Daoy (cell line): ENCODE measurements at places on chromosomes 7 and 10.

DNA sequence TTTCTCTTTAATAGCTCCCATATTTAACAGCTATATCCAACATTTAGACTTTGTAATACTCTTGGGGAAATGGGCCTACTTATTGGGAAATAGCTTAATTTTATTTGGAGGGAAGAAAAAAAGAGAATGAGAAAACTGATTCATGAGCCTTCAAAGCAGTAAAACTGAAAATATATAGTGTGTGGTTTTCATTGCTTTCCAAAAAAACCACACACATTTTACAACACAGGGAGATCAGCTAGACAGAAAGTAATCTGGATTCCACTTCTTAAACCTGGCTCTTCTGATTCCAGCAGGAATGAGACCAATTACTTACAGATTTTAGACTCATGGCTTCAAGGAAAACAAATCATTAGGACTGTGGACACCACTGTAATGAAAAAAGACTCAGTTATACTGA lies 48.7 kb downstream of the CH25H start:
- peak; percentile 41 for DNase-seq

GRCh38 chr10:30467651-30468338 lies 33.8 kb downstream of the MAP3K8 start:
- no peak for DNase-seq

DNA sequence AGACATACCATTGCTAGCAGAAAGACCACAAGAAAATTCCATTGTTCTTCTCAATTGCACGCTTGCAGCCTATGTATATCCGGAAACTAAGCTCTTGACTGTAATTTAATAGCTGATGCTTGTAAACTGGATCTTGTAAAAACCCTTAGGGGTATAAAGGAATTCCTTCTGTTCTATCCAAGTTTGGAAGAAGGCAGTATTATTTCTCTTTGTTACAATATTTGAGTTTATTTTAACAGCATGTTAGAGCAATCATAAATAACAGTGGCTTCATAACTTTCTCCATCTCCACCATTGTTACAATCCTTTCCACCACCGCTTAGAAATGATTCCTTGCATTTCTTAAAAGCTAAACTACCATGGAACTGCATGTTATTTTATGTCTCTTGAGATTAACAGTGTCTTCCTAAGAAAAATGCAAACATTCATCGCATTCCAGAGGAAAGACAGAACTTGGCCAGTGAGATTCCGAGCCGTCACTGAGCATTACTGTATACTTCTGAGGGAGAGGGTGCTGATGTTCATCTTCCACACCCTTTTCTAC lies 92.5 kb downstream of the TRIL start:
- no peak for DNase-seq

- DNase-seq: peak; percentile 63
These were observed 132.2 kb downstream of the BBS9 start for GRCh38 chr7:33261585-33261984.

DNA sequence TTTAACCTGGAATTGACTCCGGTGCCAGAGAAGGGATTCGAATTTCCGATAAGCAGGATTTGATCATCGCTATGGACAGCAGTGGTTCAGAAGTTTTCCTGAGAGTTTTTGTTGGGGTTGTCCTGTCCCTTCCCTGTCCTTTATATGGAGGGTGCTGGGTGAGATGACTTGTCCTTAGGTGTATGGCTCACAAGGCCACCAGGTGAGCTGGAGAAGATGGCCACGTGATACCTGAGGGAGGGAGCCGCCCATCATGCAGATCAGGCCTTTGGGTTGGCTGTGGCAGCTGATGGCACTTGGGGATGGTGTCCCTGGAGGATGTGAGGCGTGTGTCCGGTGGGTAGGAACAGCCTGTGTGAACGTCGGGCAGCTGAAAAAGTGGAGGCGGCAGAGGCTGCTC lies 187.7 kb downstream of the PTPN20 start:
- no peak for DNase-seq

DNA sequence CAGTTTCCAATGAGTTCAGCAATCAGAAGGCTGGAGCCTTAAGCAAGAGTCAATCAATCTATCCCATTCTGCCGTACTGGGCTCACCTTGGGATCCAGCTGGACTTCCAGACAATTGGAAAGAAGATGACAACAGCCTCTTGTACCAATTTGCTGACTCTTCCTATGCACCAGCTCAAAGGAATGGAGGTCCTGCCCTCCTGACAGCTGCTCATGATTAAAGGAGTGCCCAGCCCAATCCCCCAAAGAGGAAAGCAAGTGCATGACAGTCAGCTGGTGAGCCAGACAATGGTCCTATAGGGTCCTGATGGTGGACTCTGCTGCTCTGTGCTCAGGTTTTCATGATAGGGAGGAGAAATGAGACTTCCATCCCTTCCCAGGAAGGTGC lies 25.1 kb downstream of the VSTM4 start:
- DNase-seq: no peak

- DNase-seq: no peak
These were observed 428.2 kb downstream of the PARD3 start for GRCh38 chr10:34386921-34387320.

GRCh38 chr7:18995811-18996426 lies 121.5 kb downstream of the TWIST1 start:
- DNase-seq: no peak

- DNase-seq: no peak
These were observed 38.0 kb downstream of the MDFIC start for GRCh38 chr7:114959931-114960330.

- DNase-seq: no peak
These were observed 2.8 kb downstream of the RBM17 start for GRCh38 chr10:6091630-6092029.

DNA sequence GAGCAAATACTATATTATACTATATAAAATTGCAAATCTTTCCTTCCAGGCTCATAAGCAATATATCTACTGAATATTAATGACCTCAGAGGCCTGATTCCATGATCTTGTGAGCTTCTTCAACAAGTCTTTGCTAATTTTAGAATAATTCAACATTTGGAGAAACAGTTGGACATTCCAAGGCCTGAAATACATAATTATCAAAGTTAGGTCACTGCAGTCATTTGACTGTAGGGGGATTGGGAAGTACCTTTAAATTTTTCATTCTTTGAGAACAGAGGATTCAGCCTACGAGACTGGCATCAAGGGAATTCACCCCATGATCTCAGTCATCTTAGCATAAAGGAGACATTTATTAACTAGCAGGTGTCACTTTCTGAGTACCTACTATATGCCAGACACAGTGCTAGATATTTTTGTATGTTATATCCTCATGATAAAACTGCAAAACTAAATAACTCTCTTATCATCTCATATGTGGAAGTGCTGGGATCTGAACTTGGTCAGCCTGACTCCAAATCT lies 85.4 kb downstream of the DOCK4 start:
- DNase-seq: no peak

DNA sequence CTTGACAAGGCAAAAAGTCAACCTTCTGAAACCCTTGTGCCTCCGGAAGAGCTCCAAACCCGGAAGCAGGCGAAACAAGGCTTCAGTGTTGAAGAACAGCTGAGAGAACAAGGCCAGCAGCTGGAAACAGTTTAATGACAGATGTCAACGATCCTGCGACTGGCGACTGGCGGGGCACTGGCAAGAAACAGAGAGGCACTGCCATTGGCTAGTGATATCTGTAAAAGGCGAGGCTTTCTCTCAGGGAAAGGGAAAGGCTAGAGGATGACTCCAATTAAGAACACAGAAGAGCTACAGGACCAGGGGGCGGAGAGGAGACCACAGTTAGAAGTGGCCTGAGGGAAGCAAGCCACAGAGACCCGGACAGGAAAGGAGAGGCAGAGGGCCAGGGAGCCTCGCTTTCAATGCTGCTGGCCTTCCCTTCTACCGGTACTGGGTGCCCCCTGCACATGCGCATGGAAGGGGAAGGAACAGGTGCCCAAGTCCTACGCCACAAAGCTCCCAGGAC lies 19.4 kb downstream of the ITGB1 start:
- no peak for DNase-seq

DNA sequence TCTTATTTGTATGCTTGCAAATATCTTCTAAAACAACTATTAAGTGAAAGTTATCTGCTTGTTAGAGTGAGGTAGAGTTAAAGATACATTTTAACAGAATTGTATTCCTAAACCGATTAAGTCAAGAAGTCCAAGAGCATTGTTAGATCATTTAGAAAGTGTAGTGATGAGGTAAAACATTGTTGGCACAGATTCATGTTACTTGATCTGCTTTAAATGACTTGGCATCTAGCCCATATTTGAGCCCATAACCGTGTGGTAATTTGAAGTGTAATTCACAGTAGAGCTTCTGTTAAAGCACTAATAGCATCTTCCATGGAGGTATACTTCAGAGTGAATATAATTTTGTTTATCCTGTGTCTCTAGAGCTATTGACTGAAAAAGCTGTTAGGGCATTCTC lies 62.1 kb downstream of the PTEN start:
- DNase-seq: peak; percentile 10

DNA sequence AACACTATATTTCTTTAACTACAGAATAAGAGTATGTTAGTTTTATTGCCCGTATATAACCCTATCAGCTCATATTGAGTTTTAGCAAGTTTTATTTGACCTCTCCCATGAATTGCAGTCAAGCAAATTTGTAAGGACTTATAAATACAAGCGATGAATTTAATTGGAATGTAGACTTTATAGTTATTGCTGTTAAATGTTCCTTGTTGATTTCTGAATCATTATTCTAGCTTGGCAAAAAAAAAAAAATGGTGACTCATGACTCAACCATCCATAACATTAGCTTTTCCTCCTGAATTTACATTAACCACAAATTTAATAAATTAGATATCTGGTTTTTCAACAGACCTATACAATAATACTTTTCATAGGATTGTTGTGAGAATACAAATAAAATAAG lies 334.0 kb upstream of the LRRTM3 start:
- no peak for DNase-seq

GRCh38 chr10:117955176-117955575 lies 91.6 kb downstream of the RAB11FIP2 start:
- no peak for DNase-seq

- no peak for DNase-seq
These were observed 89.6 kb upstream of the ITGB1 start for GRCh38 chr10:33047655-33048054.

- DNase-seq: no peak
These were observed 231.7 kb upstream of the CNTNAP2 start for GRCh38 chr7:145884716-145885514.

GRCh38 chr10:47042199-47042473 lies 130.9 kb downstream of the PTPN20 start:
- no peak for DNase-seq

DNA sequence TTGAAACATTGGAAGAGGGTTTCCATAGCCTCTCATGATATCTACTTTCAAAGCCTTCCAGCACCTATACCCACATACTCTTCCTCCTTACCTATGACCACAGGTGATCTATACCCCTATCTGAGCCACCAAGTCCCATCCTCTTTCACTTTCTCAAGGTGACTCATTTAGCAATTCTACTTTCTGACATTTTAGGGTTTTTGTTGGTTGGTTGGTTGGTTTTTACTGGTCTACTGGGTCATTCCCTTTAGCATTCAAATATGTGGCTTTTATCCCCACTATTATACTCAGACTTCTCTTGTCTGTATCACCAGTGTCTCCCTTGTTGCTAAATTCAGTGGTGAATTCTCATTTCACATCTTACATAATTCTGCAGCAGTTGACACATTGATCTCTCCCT lies 130.4 kb upstream of the STEAP4 start:
- no peak for DNase-seq

- no peak for DNase-seq
These were observed 276.5 kb upstream of the KLF6 start for GRCh38 chr10:4061441-4061951.

DNA sequence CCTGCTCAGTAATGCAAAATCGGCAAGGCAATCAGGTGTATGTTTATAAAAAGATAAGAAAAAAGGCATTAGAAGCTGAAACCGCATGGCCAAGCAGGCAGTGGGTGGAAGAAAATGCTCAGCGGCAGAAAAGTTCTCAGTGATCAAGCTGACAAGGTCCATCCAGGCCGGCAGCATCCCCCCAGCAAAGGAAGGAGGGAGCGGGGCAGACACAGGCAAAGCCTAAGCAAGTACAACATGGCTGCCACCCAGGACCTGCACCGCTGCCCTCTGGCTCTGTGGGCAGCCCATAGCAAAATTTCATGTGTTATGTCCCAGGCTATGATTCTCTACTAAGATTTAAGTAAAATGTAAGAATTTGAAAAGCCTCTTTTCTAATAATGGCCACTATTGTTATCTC lies 45.4 kb downstream of the MRPS24 start:
- no peak for DNase-seq

- no peak for DNase-seq
These were observed 37.1 kb downstream of the MXI1 start for GRCh38 chr10:110244550-110244949.

DNA sequence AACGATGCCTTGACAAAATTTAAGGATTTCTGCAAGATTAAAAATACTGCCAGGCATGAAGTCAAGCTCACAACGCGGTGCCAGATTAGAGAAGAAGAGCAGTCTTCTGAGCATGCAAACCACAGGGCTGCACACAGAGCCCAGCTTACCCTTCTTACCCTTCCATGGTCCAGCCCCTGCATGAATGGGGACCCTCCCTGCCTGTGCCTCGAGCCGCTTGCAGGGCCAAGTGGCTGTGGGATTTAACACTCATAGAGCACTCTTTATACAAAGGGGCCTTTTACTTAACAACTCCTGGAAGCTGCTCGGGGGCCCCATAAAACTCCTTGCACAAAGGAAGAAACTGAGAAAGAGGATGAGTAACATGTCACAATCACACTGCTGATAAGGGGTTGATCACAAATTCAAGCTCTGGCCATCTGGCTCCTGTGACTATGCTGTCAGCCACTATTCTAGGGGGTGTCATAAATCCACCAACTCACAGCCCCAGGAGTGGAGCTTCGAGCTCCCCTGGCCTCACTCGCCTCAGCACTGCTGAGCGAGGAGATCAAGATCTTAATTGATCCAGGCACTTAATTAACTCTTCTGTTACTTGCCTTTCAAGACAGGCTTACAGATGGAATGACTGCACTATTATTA lies 514.8 kb downstream of the TNS3 start:
- no peak for DNase-seq

GRCh38 chr10:114876602-114877300 lies 55.2 kb downstream of the FHIP2A start:
- peak; percentile 73 for DNase-seq

GRCh38 chr10:106857213-106857612 lies 307.3 kb downstream of the SORCS1 start:
- no peak for DNase-seq

DNA sequence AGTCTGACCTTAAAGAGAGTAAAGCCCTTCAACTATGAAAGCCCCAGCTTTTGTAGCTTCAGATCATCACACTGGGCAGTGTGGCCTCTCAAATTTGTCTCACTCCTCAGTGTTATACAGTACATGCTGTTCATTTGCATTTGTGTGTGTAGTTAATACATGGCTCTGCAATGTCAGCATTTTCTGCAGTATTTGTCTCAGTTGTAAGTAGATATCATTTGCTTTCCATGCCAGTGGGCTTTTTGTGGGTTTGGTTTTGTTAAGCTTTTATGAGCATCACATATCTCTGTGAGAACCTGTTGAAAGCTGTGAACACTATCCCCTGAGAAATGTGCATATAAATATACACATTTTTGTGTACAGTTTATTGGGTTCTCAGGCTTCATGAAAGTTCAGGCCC lies 57.0 kb downstream of the ZNF277 start:
- DNase-seq: no peak

- DNase-seq: no peak
These were observed 11.6 kb upstream of the LYZL1 start for GRCh38 chr10:29277296-29277695.

GRCh38 chr7:30906014-30906413 lies 5.6 kb upstream of the AQP1 start:
- peak; percentile 40 for DNase-seq
